ENCODE measurements at places on chromosomes 16 and 17.

DNA sequence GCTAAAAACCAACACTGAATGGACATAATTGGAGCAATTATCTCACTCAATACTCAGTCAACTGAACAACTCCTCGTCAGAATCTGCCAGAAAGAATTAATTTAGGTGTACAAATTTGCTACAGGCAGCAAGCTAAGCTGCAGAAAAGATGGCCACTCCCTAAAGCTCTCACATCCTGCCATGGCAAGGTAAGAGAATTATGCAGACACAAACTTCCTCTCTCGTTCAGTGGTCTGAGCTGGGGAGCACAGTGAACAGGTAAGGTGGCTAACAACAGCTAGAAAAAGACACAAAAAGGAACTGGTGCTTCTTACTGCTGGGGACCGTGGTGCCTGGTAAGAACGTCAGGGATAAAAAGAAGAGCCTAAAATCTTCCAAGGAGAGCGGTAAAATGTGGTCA, 74.9 kb upstream of the BCAR1 start:
- DNase-seq = no peak

DNA sequence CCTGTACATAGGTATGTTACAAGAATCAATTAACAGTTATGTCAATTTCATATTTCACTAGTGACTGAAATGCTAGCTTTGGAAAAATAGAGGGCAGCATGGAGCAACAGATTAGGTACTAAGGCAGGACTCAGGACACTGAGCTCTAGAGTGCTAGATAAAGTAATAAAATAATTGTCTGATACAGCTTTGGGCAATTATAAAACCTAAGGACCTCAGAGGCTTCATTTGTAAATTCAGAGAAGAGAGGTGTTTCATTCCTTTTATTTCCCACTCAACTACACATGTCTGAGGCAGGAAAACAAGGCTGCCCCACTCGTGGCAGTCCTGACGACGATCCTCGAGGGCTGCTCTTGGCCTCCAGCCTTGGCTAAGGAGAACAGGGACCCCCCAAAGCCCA, 81.5 kb downstream of the CA4 start:
- DNase-seq = no peak

DNA sequence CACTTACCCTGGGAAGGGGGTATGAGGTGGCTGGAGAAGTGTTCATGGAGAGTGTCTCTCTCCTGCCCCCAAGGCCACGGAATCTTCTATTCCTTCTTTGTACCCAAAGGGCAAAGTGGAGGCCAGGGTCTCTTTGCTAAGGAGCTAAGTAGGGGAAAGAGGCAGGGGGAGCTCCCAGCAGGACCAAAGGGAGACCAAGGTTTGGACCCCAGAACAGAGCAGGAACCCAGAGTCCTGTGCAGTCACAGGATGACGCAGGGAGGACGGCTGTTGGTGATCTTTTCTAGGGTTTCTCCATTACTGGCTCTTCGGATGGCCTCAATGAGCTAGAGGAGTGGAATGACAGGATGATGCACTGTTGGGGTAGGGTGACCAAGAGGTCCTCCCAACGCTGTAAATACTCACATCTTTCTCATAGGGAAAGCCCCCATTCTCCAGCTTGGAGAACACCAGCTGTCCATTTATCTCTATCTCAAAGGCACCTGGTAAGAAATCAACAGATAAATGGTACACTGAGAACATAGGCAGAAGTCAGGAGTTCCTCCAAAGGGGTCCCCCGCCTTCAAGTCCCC, 966 bp downstream of the MIEN1 start:
- DNase-seq = no peak

- no peak for DNase-seq
Observed at GRCh38 chr17:31275116-31275515, 21.9 kb downstream of the OMG start.
